Stimulated activated CD4-positive, alpha-beta T cell treated with anti-CD3 and anti-CD28 coated beads, Interleukin-12 subunit alpha, Interleukin-12 subunit beta, amount 100 ng/mL, for 24 hours (primary cell): ENCODE measurements at places on chromosomes 4 and X.

DNA sequence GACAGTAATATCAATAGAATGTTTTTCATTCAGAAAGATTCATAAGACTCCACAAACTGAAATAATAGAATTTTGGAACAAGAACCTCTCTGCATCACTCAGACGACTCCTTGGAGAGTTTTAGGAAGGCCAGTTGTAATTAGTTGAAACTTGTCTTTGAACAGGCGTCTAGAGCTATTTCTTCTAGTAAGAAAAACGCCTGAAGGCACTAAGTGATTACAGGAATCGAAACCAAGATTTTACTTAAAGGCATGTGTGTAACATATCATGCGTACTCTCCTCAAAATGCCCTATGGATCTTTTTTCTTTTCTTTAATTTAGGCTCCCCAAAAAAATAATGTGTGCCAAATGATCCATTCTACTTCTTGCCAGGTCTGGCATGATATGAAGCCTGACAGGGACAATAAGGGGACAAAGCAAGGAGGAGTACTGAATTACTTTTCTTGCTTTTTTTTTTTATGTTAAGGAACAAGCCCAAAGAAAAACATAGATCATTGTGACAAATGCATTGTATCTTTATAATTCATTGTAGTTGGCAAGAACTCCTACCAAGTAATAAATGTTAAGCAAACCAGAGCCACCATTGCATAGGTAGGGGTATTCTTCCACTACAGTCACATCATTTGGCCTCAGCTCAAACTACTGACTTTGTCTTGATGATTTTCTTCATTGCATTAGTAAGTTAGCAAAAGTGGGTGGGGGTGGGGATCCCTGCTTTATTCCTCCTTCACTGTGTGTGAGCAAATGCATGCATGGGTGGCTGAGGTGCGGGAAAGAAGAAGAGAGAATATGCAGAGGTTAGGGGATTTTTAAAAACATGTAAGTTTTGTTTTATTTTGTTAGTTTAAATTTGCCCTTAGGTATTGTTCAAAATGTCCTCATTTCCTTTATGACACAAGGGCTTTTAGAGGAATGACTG, 79.9 kb upstream of the ATOH1 start:
- DNase-seq = no peak

GRCh38 chr4:23485801-23486200, 404.0 kb downstream of the PPARGC1A start:
- DNase-seq = no peak

DNA sequence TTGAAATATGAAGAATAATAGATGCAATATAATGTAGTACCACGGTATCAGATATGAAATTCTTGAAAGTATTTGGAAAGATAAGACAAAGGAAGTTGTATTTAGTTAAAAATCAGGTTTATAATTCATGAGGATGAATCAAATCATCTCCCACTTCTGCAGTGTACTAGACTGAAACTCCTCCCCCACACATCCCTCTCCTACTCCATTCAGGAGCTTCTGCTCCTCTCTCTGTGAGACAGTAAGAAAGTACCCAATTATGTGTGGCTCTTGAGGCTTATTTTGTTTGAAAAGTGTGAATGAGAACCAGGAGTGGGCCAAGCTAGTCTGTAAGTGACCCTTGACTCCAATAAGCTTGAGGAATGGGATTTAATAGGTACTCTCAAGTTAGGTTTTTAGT, 9.5 kb downstream of the SLAIN2 start:
- DNase-seq = no peak

DNA sequence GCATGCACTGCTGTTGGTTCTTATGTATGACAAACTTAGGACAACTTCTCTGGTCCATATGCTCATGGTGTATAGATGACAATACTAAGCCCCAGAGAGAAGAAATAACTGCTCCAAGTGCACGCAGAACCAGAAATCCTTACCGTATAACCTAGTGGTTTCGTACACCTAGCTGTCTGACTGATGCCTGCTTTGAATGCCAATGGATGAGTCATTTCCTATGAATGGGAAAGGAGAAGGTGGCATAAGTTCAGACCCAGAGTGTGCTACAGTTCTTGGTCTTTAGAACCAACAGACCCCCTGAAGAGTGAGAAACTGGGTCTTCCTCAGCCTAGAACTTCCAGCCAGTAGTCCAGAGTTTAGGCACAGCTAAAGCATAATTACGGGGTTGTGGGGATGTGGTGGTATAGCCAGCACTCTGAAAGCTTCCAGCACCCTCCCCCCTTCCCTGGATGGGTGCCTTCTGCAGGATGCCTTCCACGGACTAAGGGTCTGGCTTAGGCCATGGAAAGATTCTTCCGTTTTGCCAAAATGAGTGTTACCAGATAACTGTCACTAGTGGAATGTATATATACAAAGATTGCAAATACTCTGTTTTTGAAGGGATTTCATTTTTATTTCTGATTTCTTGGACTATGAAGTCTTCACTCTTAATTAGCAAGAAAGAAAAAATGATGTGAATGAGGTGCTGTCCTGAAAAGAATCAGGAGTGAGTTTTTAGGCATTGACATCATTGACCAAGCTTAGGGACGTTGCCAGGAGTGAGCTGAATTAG, 84.6 kb upstream of the PACRGL start:
- DNase-seq = no peak

- no peak for DNase-seq
Measured at GRCh38 chr4:909131-909571, 23.0 kb downstream of the GAK start.
